ENCODE measurements at places on chromosomes 13 and 19.

- no peak overlapping the region for H3K4me3 ChIP-seq
- peak; percentile 78 for DNase-seq
- peak overlapping the region; percentile 60 for H3K27ac ChIP-seq
Measured at GRCh38 chr13:98509271-98510155, 67.4 kb downstream of the STK24 start.

GRCh38 chr13:105278943-105279381 lies 1256.5 kb downstream of the EFNB2 start:
- H3K27me3 ChIP-seq: no peaks in the 10 kb centered on the region
- H3K4me3 ChIP-seq: no peak overlapping the region
- no peak for DNase-seq
- H3K36me3 ChIP-seq: no peaks in the 10 kb centered on the region

GRCh38 chr19:39951065-39951650 lies 16.7 kb upstream of the FCGBP start:
- no peaks in the 10 kb centered on the region for H3K27me3 ChIP-seq
- H3K27ac ChIP-seq: no peak overlapping the region
- H3K4me3 ChIP-seq: no peak overlapping the region
- no peaks in the 10 kb centered on the region for H3K36me3 ChIP-seq
- H3K4me1 ChIP-seq: no peaks in the 10 kb centered on the region

DNA sequence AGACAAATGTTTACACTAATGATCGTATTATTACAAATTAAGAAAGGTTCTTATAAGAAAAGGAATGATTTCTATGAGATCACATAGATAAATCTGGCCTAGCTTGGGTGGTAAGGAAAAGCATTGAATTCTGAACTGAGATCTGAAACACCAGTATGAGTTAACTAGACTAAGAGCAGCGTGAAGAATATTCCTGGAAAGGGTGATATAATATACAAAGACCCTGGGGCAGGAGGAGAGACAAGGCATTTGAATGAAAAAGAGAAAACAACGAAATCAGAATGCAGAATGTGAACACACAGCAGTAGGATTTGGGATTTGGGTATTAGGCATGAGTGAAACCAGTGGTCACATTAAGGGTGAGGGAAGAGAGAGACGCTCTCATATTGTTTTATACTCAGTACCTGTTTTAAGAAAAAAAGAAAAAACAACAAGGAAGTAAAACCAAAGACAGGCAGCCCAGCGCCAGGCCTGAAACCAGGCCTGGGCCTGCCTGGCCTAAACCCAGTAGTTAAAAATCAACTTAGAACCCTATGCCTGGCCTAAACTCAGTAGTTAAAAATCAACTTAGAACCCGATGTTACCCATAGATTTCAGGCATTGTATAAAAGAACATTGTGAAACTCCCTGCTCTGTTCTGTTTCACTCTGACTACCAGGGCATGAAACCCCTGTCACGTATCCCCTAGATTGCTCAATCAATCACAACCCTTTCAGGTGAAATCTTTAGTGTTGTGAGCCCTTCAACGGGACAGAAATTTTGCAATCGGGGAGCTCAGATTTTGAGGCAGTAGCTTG lies 287.1 kb downstream of the ITGBL1 start:
- H3K27me3 ChIP-seq: no peaks in the 10 kb centered on the region
- no peak overlapping the region for H3K4me3 ChIP-seq
- H3K36me3 ChIP-seq: no peaks in the 10 kb centered on the region
- DNase-seq: no peak
- no peaks in the 10 kb centered on the region for H3K4me1 ChIP-seq

DNA sequence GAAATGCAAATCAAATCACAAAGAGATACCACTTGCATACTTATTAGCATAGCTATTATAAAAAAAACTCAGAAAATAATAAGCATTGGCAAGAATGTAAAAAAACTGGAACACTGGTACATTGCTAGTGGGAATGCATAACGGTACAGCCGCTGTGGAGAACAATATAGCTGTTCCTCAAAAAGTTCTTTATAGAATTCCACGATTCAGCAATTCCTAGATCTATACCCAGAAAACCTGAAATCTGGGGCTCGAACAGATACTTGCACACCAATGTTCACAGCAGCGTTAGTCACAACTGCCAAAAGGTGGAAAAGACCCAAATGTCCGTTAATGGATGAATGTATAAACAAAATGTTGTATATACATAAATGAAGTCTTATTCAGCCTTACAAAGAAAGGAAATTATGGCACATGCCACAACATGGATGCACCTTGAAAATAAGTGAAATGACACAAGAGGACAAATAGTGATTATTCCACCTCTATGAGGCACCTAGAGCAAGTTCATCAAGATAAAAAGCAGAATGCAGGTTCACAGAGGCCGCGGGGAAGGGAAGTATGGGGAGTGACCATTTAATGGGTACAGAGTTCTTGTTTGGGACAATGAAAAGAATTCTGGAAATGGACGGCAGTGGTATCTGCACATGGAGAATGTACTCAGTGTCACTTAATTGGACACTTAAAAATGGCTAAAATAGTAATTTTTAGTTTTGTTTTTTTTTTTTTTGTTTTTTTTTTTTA lies 107.2 kb downstream of the USP12 start:
- no peak overlapping the region for H3K4me3 ChIP-seq
- no peaks in the 10 kb centered on the region for H3K27me3 ChIP-seq
- H3K4me1 ChIP-seq: no peaks in the 10 kb centered on the region
- H3K27ac ChIP-seq: no peak overlapping the region

DNA sequence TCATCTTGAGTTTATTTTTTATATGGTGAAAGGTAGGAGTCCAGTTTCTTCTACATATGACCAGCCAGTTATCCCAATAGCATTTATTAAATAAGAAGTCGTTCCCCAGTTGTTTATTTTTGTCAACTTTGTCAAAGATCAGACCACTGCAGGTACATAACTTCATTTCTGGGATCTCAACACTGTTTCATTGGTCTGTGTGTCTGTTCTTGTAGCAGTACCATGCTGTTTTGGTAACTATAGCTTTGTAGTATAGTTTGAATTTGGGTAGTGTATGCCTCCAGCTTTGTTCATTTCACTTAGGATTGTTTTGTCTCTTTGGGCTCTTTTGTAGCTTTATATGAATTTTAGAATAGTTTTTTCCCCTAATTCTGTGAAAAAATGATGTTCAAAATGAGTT lies 340.4 kb upstream of the PCDH20 start:
- no peak for DNase-seq
- H3K4me3 ChIP-seq: no peak overlapping the region
- no peaks in the 10 kb centered on the region for H3K4me1 ChIP-seq
- no peaks in the 10 kb centered on the region for H3K27me3 ChIP-seq
- H3K27ac ChIP-seq: no peak overlapping the region

DNA sequence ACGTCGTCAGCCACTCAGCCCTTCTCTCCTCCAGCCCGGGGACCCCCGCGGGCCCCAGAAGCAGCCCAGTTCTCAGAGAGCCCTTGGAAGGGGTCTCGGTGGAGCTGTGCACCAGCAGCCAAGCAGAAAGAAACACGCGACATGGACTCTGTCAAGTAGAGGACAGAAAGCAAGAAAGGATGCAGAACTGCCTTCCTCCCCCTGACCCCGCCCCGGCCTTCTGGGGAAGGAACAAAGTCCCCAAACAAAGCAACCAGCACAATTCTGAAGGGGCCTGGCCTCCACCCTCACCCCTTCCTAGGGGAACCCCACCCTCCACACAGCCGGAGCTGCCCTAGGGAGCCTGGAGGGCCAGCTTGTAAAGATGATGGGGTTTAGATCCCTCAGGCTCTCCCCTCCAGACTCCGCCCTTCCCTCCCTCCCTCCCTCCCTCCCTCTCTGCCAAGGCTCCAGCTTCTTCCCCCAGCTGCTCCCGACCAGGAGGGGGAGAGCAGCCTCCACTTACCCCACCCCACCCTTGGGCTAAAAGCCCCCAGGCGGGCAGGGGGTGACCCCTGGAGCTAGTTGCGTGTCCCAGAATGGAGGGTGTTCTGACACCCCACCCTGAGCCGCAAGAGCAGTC lies 7.8 kb downstream of the LYL1 start:
- DNase-seq: no peak
- H3K36me3 ChIP-seq: no peaks in the 10 kb centered on the region
- no peak overlapping the region for H3K27ac ChIP-seq
- H3K4me1 ChIP-seq: peaks cover 14% of the 10 kb centered on the region
- H3K4me3 ChIP-seq: no peak overlapping the region

GRCh38 chr13:85864963-85865530 lies 65.8 kb upstream of the SLITRK6 start:
- H3K27me3 ChIP-seq: no peaks in the 10 kb centered on the region
- H3K4me3 ChIP-seq: no peak overlapping the region
- H3K36me3 ChIP-seq: no peaks in the 10 kb centered on the region

GRCh38 chr19:37997911-37998344 lies 90.9 kb downstream of the SIPA1L3 start:
- no peak overlapping the region for H3K4me3 ChIP-seq
- no peak for DNase-seq
- no peak overlapping the region for H3K27ac ChIP-seq
- no peaks in the 10 kb centered on the region for H3K27me3 ChIP-seq
- no peaks in the 10 kb centered on the region for H3K36me3 ChIP-seq

DNA sequence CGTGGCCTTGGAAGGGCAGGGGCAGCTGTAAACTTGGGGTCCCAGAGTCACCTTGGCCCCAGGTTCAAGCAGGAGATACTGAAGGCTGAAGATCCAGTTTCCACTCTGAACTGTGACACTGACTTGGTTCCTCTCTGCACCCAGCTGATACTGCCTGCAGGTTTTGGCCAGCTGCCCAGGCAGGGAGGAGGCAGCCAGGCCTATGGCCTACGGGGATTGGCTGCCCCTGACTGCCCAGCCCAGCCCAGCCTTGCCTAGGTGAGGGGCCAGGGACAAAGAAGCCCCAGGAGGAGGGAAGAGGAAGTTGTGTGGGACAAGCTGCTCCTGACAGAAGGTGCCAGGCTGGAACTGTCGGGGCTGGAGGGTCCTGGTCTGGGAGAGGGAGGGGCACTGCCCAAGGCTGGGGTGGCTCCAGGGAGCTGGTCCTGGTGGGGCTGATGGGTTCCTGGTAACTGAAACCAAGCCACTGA lies 51.7 kb upstream of the CYP4F8 start:
- no peaks in the 10 kb centered on the region for H3K36me3 ChIP-seq
- no peaks in the 10 kb centered on the region for H3K4me1 ChIP-seq
- H3K27me3 ChIP-seq: no peaks in the 10 kb centered on the region
- H3K4me3 ChIP-seq: no peak overlapping the region

GRCh38 chr19:16258440-16258903 lies 60.8 kb downstream of the AP1M1 start:
- H3K4me3 ChIP-seq: no peak overlapping the region
- DNase-seq: peak; percentile 41

DNA sequence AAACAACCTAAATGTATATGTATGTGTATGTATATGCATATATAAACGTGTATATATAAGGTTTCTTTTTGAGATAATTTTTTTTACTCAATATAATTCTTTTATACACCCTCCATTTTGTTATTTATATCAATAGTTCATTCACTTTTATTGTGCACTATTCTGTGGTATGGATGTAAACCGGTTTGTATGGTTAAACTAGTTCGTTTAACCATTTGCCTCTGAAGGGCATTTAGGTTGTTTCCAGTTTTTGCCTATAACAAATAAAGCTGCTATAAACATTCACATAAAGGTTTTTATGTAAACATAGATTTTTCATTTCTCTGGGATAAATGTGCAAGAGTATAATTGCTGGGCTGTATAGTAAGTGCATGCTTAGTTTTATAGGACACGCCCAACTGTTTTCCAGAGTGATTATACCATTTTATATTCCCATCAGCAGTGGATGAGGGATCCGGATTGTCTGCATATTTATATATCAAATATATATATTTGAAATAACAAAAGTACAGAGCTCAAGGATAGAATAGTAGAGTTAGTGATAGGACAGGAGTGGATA lies 380.3 kb downstream of the TSHZ3 start:
- DNase-seq: no peak
- H3K4me3 ChIP-seq: no peak overlapping the region
- no peaks in the 10 kb centered on the region for H3K36me3 ChIP-seq
- H3K27me3 ChIP-seq: no peaks in the 10 kb centered on the region

GRCh38 chr13:35888457-35888883 lies 242.7 kb downstream of the DCLK1 start:
- H3K36me3 ChIP-seq: no peaks in the 10 kb centered on the region
- no peaks in the 10 kb centered on the region for H3K4me1 ChIP-seq
- no peak overlapping the region for H3K27ac ChIP-seq
- no peak overlapping the region for H3K4me3 ChIP-seq

DNA sequence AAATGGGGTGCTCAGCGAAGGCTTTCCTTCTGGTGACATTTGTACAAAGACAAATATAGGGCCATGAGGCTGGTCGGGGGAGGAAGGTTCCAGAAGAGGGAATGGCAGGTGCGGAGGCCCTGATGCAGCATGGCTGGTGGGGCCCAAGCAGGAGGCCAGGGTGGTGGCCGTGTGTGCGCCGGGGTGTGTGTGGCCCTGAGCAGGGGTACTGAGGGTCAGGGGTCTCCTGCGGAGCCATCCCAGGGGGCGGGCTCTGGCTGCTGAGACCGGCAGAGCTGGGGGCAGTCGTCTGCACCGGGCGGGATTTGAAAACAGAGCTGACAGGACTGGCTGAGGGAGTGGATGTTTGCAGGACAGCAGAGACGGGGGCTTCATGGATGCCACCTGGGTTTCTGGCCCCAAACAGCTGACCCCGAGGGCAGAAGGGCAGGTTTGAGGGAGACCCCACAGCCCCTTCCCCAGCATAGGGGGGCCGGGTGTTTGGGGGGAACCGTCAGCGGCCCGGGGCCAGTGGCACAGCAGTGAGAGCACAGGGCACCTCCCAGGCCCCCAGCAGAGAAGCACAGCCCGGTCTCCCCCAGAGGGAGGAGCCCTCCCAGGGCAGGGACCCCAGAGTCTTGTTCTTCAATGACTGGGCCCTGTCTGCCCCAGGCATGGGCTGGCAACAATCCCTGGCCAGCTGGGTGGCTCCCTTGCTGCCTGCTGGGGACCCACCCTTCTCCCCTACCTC lies 11.4 kb downstream of the PIAS4 start:
- no peaks in the 10 kb centered on the region for H3K27me3 ChIP-seq
- H3K4me1 ChIP-seq: peaks cover 4% of the 10 kb centered on the region
- no peak for DNase-seq
- no peaks in the 10 kb centered on the region for H3K36me3 ChIP-seq
- no peak overlapping the region for H3K4me3 ChIP-seq

- no peaks in the 10 kb centered on the region for H3K27me3 ChIP-seq
- no peak overlapping the region for H3K27ac ChIP-seq
- no peaks in the 10 kb centered on the region for H3K36me3 ChIP-seq
- no peak overlapping the region for H3K4me3 ChIP-seq
Measured at GRCh38 chr19:32252333-32252669, 93.1 kb upstream of the ZNF507 start.

GRCh38 chr13:95074820-95075219 lies 226.4 kb downstream of the ABCC4 start:
- no peak for DNase-seq
- no peak overlapping the region for H3K27ac ChIP-seq
- no peaks in the 10 kb centered on the region for H3K4me1 ChIP-seq
- H3K36me3 ChIP-seq: no peaks in the 10 kb centered on the region
- no peak overlapping the region for H3K4me3 ChIP-seq

- H3K27ac ChIP-seq: no peak overlapping the region
- DNase-seq: no peak
- H3K36me3 ChIP-seq: no peaks in the 10 kb centered on the region
- H3K4me1 ChIP-seq: no peaks in the 10 kb centered on the region
Measured at GRCh38 chr19:51742789-51743188, 8.9 kb downstream of the FPR1 start.

GRCh38 chr19:3658004-3658869 lies 31.6 kb upstream of the CACTIN start:
- DNase-seq: no peak
- no peak overlapping the region for H3K27ac ChIP-seq
- H3K36me3 ChIP-seq: no peaks in the 10 kb centered on the region
- no peaks in the 10 kb centered on the region for H3K27me3 ChIP-seq
- no peaks in the 10 kb centered on the region for H3K4me1 ChIP-seq

GRCh38 chr13:80168089-80168850 lies 172.7 kb downstream of the SPRY2 start:
- no peaks in the 10 kb centered on the region for H3K27me3 ChIP-seq
- DNase-seq: no peak
- H3K27ac ChIP-seq: no peak overlapping the region
- no peaks in the 10 kb centered on the region for H3K4me1 ChIP-seq

Measured in colonic mucosa (tissue), 4 donors.